ENCODE measurements at places on chromosomes 4 and X.

GRCh38 chr4:29853833-29854232 is 866.3 kb upstream of the PCDH7 start:
- DNase-seq: no peak

DNA sequence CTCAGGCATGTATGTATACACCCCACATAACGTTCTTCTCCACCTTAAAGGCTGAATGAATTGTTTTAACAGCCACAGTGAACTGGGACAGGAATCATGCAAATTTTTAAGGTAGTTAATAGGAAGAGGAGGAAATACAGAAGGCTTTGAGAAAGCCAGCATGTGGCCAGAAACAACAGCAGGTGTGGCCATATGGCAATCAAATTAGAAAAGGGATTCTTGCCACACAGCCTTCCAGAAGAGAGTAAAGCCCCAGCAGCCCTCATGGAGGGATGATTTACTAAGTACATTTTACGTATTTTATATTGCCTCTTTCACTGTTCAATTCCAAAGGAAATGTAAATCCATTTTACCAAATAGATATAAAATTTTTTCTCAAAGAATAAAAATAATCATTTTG is 792.2 kb downstream of the ADGRL3 start:
- no peak for DNase-seq

- no peak for DNase-seq
Measured at GRCh38 chr4:48333587-48333986, 7.7 kb upstream of the SLAIN2 start.

- DNase-seq: no peak
Measured at GRCh38 chrX:13360146-13360545, 40.3 kb upstream of the ATXN3L start.

GRCh38 chr4:103415801-103416200 is 217.7 kb upstream of the CENPE start:
- DNase-seq: no peak

DNA sequence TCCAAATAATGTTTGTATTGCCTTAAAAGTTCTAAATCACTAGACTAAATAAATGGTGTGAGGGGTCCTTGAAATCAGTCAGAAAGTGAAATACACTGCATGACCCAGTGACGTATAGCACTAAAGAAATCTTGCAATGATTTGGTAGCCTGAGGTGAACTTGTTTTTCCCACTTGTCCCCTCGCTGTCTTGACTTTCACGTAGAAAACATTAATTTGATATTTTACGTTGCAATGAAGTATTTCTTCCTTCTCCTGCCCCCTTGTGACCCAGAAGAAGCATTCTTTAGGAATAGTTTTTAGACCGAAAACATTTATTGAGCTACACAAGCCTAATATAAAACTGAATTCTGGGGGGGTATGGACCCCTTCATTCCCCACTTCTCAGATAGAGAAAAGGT is 3.7 kb downstream of the KLB start:
- DNase-seq: no peak

- no peak for DNase-seq
Measured at GRCh38 chr4:172481802-172482508, 668.8 kb downstream of the GALNTL6 start.

DNA sequence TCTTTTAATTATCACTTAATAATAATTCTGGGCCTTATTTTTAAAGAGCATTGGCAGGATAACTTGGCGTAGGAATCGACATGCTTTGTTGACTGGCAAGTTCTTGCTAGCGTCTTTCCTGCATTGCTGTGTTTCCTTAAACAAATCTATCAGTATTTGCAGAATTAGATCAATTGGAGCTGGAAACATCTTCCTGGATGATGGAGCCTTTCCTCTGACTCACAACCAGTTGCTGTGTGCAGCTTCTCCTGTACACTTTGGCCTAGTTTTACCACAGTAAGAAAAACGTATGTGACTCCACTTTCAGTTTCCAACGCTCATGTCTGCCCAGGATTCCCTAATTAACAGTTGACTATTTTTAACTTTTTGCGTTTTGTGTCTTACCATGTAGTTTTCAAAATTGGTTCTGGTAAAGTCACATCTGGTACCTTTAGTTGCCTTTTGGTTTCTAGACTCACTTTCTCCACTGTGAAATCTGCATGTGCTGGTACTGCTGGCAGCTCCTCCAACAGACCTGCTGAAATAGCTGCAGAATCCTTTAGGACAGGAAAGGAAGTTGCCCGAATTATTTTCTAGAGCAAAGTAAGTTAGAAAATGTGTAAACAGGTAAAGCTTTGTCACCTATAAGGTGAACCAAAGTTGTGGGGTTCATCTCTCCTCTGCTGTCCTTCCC is 553.2 kb upstream of the FAT1 start:
- DNase-seq: no peak

DNA sequence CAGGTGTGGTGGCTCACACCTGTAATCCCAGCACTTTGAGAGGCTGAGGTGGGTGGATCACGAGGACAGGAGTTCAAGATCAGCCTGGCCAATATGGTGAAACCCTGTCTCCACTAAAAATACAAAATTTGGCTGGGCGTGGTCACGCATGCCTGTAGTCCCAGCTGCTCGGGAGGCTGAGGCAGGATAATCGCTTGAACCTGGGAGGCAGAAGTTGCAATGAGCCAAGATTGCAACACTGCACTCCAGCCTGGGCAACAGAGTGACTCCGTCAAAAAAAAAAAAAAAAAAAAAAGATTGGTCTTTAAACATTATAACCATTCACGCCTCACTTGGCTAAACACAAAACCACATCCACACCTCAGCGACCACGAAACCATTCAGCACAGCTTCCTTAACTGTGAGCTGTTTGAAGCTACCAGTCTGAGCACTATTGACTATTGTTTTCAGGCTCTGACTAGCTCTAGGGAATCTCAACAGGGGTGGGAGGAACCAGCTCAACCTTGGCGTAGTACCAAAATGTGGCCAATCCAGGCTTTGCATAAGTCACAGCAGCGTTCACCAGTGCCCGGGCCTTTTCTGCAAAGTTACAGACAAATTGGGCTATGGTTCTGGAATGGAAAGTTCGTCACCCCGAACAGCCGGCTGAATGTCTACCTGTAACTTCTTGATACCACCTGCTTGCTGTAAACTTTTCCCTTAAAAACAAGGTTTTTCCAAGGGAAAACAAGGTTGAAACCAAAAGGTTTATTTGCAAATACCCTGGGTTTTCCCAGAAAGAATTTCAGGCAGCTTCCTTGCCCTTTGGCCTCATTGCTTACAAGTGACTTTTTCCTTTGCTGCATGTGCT is 73.6 kb upstream of the DHX15 start:
- DNase-seq: no peak

- no peak for DNase-seq
Measured at GRCh38 chr4:76434901-76435527, at the start of gene SHROOM3. Gene SHROOM3 (plus strand): TSS chr4:76435229. CDS start chr4:76436053, 824 bp downstream.

- DNase-seq: no peak
Measured at GRCh38 chrX:70907900-70908299, 611 bp downstream of the TEX11 start.

- no peak for DNase-seq
Measured at GRCh38 chr4:20544645-20545044, 155.6 kb upstream of the PACRGL start.

- no peak for DNase-seq
Measured at GRCh38 chr4:80107374-80107773, 34.3 kb upstream of the ANTXR2 start.
